ENCODE measurements at places on chromosomes 5 and 9.
A peak's percentile ranks its signal among the peaks of the same experiment; 100 is the strongest.

GRCh38 chr9:127194881-127195713, 69.5 kb upstream of the GARNL3 start:
- no peak for DNase-seq

DNA sequence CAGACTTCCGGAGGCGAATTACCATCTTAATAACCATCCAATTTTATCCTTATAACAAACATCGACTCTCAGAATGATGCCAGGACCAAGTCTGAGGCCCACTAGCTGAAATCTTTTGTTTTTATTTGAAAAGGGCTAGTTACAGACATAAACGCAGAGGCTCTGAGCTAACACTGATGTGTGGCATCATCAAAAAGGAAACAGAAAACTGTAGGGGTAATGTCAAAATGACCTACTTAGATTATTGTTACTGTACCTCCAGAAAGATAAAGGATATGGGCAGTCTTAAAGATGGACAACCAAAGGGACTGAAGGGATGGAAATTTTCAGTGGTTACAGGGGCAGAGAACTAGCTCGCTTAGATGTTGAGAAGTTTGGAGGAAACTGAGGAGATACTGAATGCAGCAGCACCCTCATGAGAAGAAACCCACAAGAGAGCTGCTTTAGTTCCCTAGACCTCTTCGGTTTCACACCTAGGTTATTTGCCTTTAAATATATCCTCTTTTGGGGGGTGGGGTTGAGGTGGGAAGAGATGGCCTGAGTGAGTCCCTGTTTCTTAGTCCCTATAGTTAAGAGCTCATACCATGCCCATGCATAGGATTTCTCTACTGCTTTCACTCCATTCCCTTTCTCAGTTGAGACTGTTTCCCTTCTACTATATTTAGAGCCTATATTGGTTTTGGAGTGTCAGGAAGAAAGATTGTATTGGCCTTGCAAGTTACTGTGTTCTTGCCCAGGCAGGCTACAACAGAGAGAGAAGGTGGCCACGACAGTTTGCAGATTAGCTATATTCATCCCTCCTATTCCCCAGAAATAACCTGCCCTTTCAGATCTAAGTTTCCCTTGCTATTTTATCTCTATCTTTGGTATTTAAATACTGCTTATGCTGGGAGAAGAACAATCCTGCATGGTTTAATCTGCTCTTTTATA, 320.4 kb upstream of the EFNA5 start:
- no peak for DNase-seq

DNA sequence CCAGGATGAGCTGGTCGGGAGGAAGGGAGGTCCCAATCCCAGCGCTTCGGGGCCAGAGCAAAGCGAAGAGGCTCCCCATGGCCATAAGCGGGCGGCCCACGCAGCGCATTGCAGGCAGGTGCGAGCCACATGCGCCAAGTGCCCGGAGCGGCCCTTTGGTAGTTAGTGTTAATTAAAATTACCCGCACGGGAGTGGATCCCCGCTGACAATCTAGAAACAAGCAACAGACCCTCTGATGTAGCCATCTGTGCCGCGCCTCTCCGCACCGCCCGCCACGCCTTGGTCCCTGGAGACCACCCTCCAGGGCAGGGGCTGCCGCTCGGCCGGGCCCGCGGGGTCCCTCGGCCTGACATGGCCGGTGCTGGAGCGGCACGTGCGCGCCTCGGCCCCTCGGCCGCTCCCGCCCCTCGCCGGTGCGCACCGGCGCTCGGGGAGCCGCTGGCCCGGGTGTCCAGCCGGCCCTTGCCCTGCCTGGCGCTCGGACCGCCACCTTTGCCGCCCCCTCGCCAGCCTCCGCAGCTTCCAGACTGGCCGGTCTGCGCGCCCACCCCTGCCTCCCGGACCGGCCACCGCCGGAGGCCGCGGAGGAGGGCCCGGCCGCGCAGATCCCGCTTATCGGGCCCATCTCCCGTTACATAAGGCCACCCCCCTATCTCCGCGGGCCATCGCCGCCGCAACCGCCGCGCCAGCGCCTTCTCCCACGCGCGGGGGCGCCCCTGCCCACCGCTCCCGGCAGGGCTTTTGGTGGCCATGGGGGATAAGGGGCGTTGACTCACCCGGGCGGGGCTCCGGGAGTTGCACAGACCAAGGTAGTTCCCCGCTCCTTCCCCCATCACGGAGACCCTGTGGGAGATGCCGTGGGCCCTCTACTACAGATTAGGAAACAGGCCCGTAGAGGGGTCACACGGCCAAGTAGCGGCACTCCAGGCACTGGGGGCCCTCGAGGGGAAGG, 1.9 kb upstream of the IL13 start:
- DNase-seq: no peak

GRCh38 chr5:159345336-159345735, 15.0 kb upstream of the IL12B start:
- DNase-seq: no peak

DNA sequence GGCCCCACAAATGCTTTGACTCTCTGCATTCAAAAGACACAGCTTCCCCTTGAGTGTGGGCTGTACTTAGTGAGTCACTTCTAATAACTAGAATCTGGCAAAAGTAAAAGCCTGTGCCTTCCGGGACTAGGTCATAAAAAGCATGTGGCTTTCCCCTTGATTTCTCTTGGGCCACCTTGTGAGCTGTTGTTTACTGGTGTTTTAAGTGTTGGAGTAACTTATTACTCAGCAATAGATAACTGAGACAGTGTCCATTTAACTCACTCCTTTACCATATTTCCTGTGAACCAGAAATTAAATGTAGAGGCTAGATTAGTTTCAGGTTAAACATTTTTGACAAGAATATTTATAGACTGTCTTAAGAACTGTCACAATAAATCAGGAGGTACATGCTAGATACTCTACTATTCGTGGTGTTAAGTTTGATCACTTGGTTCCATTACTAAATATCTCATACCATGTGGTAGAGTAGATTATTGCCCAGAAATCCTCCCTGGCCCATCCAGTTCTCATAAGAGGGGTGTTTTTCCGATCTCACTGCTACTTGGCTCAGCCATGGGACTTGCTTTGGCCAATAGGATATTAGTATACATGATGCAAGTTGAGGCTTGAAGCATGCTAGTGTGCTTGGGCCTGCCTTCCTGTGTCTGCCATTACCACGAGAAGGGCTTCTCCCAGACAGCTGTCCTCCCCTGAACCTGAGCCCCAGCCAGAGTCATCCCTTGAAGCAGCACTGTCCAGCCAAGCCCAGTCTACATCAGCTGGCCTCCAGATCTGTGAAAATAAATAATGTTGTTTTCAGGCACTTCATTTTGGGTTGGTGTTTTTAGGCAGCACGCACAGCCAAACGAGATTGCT, 10.4 kb upstream of the CMBL start:
- peak; percentile 40 for DNase-seq

DNA sequence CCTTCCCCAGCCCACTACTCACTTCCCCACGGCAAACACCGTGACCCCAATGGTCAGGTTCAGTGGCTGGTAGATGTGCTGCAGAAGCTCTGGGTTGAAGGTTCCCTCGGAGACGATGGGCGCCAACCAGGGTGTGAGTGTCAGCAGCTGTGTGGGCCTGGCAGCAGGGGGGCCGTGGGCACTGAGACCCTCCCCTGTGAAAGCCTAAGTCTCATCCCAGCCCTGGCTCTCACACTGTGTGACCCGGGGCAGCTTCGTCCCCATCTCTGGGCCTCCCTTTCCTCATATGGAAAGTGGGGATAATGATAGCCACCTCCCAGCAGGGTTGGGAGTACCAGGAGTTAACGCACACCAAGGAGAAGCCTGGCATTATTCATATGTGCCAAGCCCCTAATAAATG, 8.6 kb downstream of the GBGT1 start:
- no peak for DNase-seq

- no peak for DNase-seq
These were observed 173.5 kb downstream of the FAM174A start for GRCh38 chr5:100708645-100709171.

GRCh38 chr9:137063311-137064026, 6.9 kb downstream of the SAPCD2 start:
- DNase-seq: no peak

- DNase-seq: no peak
These were observed 123.5 kb upstream of the SARDH start for GRCh38 chr9:133861692-133862091.

GRCh38 chr5:169440107-169440705, 139.3 kb upstream of the SLIT3 start:
- no peak for DNase-seq

GRCh38 chr5:127838661-127839060, 135.5 kb downstream of the CCDC192 start:
- DNase-seq: peak; percentile 11

DNA sequence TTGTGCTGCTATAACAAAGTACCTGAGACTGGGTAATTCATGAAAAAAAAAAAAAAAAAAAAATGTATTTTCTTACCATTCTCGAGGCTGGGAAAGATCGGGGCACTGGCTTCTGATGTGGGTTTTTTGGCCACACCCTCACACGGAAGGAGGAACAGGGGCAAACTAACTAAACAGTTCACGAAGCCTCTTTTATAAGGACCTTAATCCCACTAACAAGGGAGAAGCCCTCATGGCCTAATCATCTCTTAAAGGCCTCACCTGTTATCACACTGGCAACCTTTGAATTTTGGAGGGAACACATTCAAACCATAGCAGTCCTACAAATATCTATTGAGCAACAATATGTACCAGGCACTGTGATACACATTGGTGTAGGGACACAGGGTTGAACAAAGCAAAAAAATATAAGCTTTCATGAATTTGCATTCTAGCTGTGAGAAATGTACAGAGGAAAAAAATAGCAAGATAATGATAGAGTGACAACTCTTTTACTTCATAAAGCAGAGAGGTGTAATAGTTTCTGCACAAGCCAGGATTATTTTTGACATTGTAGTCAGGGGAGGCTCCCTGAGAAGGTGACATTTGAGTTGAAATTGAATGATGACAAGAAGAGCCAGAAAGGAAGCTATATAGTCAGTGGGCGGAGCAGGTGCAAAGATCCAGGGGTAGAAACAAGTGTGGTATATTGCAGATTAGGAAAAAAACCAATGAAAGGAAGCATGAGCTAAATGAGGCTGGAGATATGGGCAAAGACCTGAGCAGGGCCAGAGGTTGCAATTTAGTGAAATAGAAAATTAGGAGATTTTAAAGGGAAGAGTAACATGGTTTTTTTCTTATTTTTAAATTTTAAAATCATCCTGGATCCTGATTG, 68.1 kb upstream of the GRAMD2B start:
- no peak for DNase-seq

DNA sequence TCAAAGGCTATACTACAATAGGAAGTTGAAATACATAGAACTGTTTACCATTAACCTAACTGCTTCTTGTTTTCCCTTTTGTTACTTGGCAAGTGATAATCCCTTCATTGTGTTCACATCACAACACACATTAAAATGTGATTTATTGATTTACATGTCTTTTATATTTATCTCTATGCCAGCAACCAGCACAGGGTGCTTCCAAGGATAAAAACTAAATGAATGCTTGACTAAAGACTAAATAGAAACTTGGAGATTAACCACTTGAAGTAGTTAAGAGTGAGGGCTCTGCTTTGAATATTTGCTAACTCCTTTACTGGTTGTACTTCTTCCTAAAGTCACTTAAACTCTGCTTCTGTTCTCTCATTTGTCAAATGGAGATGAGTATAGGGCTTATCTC, 1730.6 kb downstream of the EFNA5 start:
- no peak for DNase-seq

DNA sequence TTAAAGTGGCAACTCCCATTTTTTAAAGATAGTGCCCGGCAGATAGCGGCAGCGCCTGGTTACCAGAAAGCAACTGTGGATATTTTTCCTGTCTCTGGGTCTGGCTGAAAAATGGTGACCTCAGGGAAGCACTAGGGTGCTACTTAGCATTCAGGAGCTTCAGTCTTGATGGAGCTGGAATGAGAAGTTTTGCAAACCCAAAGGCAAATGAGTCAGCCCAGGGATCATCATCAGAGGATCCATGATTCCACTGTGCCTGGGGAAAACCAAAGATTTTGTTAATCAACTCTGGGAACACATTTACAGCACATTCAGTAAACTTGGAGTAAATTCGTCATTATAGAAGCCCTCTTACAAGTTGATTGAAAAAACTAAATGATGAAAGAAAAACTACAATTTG, 26.7 kb downstream of the F2R start:
- DNase-seq: no peak

DNA sequence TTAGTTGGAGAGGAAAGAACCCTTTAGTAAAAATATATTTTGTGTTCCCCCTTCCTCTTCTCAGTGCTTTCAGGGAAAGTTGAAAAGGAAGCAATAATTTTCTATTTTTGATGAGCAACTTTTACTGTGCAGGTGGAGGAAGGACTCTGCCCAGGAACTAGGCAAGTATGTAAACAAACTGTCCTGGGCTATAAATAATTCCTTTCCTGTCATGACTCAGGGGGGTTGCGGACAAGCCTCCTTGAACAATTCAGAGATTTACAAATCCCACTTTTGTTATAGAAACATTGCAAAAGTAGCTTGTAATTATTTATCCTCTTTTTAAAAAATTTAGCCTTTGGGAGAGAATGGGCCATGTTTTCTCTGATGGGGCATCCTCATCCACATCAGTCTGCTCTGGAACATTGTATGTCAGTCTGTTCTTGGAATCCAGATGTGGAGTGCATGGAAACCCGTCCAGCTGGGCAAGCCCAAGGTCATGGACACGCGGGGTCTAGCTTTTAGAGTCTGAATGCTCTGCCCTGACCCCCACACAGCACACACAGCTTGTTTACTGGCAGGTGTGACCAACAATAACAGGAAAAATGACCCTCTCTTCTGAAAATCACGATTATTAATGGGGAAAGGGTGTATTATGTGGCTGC, 127.6 kb downstream of the GADD45G start:
- no peak for DNase-seq

GRCh38 chr5:173327948-173328843, at the start of gene STC2:
STC2 (minus strand) TSS chr5:173328414; CDS start chr5:173328193, 221 bp downstream.
- peak; percentile 83 for DNase-seq

DNA sequence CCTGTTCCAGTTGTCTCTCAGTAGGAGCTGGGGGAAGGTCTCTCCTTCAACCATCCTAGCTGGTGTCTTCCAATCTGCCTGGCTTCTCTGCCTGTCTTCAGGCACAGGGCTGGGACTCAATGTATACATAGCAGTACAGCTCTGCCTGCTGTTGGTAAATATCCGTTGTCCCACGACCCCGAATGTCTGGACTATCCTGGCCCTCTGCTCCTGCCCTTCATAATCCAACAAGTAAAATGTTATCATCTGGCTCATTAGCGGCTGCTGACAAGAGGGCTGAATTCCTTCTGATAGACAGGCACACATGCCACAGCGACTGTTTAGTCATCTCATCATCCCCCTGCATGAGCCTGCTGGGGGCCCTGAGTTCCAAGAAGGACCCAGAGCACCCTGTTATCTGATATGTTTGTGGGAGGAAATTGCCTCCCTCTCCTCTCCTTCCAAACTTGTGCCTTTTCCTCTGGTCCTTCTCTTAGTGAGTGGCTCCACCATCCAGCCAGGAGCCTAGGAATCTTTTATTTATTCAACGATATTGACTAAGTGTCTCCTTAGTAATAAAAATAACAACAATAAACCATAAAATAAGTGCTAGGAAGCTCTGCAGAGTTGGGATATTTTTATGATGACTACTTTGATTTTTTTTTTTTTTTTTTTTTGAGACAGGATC, 29.5 kb upstream of the TGFBR1 start:
- no peak for DNase-seq
